ENCODE measurements at places on chromosomes 16 and 17.

- DNase-seq: no peak
These were observed 73.3 kb downstream of the COG7 start for GRCh38 chr16:23379707-23380106.

GRCh38 chr17:79205688-79206205 is 131.1 kb downstream of the ENGASE start:
- no peak for DNase-seq

DNA sequence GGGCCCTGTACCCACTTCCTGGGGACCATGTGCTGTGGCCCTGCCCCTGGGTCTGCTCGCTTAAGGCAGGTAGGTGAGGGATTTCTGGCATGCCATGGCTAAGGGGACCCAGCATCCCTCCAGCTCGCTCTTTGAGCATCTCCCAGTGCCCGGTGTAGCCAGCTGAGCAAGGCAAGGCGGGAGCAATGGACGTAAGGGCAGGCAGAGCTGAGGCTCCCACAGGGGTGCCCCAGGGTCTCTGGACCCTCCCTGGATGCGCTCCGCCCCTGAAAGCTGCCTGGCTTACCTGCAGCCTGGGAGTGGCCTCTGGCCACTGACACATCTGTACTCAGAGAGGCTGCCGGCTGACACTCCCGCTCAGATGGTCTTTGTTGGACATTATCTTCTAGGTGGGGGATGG is 189.9 kb downstream of the IRF8 start:
- DNase-seq: no peak

DNA sequence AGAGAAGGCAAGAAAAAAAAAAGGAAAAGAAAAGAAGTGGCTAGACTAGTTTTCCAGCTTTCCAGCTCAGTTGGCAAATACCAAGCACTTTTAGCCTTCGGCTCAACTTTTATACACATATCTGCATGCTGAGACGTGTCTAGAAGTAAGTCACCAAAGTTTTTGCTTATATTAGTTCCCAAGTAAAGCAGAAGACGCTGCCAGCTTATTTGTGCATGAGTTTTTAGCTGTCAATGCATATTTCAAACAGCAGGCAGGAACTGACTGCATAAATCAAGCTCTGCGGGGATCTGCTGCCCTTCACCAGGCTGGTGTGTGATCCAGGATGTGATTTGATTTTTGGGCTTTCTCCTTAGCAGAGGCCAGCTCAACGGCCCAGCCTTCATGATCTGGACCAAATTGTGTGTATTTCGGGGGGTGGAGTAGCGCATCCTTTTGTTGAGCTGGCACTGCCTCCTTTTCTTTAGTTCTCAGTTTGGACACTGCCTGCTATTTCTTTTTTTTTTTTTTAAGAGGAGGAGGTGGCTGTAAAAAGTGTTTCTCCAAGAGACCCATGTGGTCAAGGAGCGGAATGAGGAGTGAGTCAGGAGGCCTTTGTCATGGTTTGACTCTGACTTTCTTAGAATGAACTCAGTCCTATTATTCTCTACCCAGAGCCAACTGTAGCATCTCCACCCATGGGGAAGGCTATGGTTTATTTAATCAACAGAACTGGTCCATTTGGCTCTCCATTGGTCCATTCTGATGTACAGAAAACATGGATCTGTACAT is 162.6 kb upstream of the XYLT1 start:
- DNase-seq: no peak

DNA sequence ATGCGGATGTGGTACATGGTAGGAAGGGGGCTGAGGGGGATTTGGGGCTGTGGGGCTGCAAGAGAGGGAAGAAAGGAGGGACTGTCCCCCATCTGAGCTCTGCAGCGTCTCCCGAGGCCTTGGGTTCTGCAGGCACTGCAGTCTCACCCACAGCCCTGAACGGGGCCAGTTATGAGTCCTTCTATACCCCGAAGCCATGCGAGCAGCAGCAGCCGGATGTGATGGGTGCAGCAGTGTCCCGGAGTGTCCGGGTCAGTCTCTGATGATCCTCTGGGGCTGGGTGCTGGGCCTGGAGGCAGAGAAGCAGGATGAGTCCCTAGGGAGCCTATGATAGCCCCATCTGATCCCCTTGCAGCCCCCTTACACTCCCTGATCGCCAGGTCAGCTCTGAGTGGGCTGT is 41.5 kb downstream of the CPNE2 start:
- DNase-seq: no peak

- DNase-seq: no peak
These were observed 10.0 kb downstream of the CNGB1 start for GRCh38 chr16:57960826-57961472.

DNA sequence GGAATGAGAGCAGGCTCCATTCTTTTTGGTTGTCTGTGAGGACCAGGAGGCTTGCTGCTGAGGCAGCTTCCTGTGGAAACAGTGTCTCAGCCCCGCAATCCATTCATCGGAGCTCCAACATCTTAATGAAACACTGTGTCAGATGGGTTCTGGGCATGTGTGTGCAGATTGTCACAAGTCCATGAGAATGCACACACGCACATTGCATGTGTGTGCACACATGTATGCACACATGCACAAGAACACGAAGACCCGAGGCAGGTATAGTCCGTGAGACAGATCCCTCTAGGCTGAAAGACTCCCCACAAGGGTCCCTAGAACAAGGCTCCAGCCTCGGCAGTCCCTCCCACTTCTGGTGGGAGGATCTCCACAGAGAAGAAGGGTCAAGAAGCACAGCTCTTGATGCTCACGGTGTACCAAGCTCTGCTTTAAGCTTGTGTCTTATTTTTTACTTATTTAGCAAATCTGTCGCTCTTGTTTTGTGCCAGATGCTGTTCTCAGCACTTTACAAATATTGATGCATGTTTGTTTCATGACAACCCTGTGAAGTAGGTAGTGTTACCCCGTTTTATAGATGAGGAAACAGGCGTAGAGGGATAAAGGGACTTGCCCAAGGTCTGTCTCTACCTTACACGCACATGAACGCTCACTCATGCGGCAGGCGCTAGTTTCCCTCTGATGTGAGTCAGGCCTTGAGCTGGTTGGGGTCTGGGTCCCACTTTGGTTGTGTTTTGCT is 213.1 kb downstream of the SEC14L1 start:
- DNase-seq: no peak

GRCh38 chr16:86252596-86252995 is 257.7 kb upstream of the FOXF1 start:
- DNase-seq: no peak

DNA sequence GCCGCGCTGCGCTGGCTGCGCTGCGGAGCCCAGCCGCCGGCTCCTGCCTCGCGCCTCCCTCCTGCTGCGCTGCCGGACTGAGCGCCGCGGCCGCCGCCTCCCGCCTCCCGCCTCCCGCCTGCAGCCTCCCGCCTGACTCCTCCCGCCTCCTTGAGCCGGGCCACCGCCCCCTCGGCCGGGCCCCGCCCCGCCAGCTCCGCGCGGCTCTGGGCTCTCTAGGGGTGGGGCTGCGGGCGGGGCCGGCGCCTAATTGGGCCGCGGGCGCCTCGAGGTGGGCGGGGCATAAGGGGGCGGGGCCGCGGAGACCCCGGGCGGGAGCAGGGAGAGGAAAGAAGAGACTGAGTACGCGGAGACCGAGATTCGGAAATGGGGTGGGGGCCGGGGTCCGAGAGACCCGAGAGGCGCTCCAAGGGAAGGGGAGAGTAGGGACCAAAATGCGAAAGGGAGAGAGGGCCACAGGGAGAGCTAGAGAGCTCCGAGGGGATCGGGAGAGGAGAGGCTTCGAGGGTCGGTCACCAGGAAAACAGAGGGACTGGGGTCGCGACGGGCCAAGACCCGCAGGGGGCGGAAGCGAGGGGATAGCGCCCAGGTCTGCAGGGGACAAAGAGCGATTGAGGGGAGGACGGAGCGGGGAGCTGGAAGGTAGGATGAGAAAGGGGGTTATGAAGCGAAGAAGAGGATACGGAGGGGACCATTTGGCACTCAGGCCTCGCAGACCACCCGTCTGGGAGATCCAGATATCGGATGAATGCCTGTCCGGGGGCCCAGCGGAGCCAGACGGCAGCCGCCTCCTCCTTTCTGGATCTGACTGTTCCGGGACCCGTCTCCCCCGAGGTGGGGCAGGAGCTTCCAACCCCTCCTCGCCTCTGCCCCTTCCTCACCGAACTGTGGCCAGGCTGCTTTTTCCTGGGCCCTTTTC is at the start of gene C1QL1:
C1QL1 (minus strand) TSS at position 79 of the 919 bp plus-strand sequence. CDS start 255 bp downstream, outside the sequence.
- peak; percentile 41 for DNase-seq

DNA sequence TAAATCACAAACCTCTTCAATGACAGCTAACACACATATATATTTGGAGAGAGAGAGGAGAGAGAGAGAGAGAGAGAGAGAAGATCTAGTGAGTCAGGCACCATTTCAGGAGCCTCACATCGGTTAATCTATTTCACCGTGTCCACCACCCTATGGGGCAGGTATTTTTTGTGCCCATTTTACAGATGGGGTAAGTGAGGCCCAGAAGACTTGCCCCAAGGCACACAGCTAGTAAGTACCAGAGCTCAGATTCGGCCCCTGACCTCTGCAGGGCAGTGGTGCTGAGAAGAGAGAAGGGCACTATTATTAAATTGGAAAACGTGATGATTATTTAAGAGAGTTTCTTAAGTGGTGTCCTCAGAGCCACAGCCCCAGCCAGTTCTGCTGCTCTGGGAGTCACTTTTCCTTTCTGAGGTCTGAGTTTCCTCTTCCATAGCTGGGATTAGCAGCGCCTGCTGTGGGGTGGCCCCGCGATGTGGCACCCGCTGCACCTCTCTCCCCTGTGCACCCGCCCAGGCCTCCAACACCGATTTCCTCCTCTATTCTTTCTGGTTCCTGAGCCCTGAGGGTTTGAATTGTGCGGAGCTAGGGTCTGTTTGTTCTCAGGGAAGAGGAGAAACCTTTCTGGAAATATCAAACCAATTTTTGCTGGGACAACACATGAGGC is 303.9 kb downstream of the IRF8 start:
- DNase-seq: no peak
